Colonic mucosa (tissue), 4 donors: ENCODE measurements at places on chromosomes 1 and 21. TPM values are rescaled to one million over a fixed set of nuclear protein-coding genes. Genes with fewer than 3 reads are reported as not detected.
A peak's percentile ranks its signal among the peaks of the same experiment; 100 is the strongest.

SPRR2F gene
- total RNA-seq, result not detected

- H3K4me1 ChIP-seq, result no peaks in the 10 kb centered on the region
- no peak overlapping the region for H3K27ac ChIP-seq
- H3K27me3 ChIP-seq, result no peaks in the 10 kb centered on the region
- no peak overlapping the region for H3K4me3 ChIP-seq
Observed at GRCh38 chr1:43438953-43439581, 14.7 kb downstream of the HYI start.

GABRD gene
- total RNA-seq, result 0.15 TPM

DNA sequence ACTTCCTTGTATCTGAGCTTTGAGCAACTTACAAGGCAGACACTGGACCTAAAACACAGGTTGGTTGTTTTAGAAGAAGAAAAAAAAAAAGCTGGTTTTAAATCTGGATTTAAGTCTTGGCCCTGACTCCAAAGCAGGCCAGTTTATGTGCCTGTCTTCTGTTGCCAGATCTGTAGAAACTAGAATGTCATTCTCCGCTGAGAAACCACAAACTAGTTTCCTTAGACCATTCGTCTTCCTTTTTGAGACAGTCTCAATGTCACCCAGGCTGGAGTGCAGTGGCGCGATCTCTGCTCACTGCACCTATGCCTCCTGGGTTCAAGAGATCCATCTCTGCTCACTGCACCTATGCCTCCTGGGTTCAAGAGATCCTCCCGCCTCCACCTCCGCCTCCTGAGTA is 33.9 kb downstream of the APP start:
- H3K4me1 ChIP-seq, result peaks cover 3% of the 10 kb centered on the region
- H3K27me3 ChIP-seq, result no peaks in the 10 kb centered on the region
- no peak overlapping the region for H3K4me3 ChIP-seq
- no peak overlapping the region for H3K27ac ChIP-seq
- H3K36me3 ChIP-seq, result no peaks in the 10 kb centered on the region

SEMA6C gene
- total RNA-seq, result 1.6 TPM

- peak; percentile 86 for DNase-seq
- peaks cover 20% of the 10 kb centered on the region for H3K36me3 ChIP-seq
- no peaks in the 10 kb centered on the region for H3K27me3 ChIP-seq
- peaks cover 13% of the 10 kb centered on the region for H3K4me1 ChIP-seq
Observed at GRCh38 chr1:154961207-154962155, at the start of gene PYGO2. Gene PYGO2 (minus strand): TSS chr1:154961782. CDS start chr1:154961576, 206 bp downstream.

DNA sequence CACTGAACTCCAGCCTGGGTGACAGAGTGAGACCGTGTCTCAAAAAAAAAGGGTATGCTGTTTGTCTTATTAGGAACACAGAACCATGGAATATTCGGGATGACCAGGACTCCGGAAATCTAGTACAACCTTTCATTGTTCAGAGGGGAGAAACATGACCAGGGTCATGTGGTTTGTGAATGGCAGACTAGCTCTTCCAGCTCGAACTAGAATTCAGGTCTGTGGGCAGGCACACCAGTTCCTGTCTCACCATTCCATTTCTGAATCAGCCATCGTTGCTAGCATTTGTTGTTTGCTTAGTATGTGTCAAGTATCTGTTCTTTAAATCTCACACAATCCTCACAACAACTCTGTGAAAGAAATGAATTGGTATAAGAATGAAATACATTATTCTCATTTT is 50.9 kb downstream of the MDM4 start:
- H3K27ac ChIP-seq, result no peak overlapping the region
- no peaks in the 10 kb centered on the region for H3K4me1 ChIP-seq
- H3K27me3 ChIP-seq, result no peaks in the 10 kb centered on the region
- H3K36me3 ChIP-seq, result no peaks in the 10 kb centered on the region
- no peak overlapping the region for H3K4me3 ChIP-seq
- DNase-seq, result no peak

ANGPTL3 gene
- total RNA-seq, result not detected

CLDN19 gene
- not detected for total RNA-seq

TP73 gene
- 0.42 TPM for total RNA-seq

- DNase-seq, result no peak
- H3K4me1 ChIP-seq, result no peaks in the 10 kb centered on the region
- no peaks in the 10 kb centered on the region for H3K27me3 ChIP-seq
- H3K4me3 ChIP-seq, result no peak overlapping the region
- peaks cover 18% of the 10 kb centered on the region for H3K36me3 ChIP-seq
Observed at GRCh38 chr1:203818399-203818798, 23.0 kb downstream of the ZBED6 start.

DNA sequence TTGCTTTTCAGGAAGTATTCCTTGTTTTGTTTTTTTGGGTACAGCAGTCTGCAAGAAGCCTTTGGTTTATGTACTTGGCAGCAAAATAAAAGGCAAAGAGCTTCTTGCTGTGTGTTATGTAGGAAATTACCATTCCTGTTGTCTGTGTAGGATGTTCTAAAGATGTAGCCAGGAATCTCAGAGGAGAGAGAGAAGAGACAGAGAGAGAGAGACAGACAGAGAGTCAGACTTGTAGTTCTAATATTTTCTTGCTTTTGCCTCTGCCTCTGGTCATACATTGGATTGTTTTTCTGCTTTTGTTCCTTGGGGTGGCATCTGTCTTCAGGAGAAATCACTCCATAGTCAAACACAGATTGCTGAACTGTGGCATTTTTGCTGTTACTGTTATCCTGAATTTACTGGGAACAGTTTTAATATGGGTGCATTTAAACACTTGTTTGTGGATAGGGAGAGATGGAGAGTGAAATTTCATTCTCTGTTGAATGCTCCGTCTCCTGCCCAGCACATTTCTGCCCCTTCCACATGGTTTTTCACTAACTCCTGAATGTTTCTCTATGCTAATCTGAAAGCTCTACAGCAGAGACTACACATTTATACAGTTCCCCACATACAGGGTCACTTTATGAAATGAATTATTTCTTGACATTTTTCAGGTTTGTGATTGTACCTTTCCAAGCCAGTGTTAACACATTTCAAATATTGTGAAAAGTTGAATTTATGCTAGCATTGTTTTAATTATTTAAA is 49.8 kb downstream of the POU2F1 start:
- H3K4me3 ChIP-seq, result no peak overlapping the region
- no peaks in the 10 kb centered on the region for H3K27me3 ChIP-seq
- H3K36me3 ChIP-seq, result no peaks in the 10 kb centered on the region
- H3K27ac ChIP-seq, result no peak overlapping the region
- H3K4me1 ChIP-seq, result no peaks in the 10 kb centered on the region

DNA sequence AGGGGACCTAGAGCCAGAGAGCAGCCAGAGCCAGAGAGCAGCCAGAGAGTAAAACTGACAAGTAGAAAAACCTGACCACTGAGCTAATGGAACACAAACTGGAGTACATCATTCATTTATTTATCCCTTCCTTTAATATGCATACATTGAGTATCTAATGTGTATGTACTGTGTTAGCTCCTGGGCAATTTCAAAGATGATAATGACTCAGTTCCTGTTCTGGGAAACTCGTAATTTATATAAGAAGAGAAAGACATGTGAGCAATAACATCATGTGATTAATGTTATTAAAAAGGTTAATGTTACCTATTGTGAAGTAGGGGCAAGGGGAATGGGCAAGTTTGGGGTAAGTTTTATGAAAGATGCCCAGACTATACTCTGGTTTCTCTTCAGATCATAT is 199.9 kb downstream of the TNR start:
- no peak for DNase-seq
- no peak overlapping the region for H3K27ac ChIP-seq
- H3K27me3 ChIP-seq, result no peaks in the 10 kb centered on the region
- no peaks in the 10 kb centered on the region for H3K36me3 ChIP-seq
- H3K4me3 ChIP-seq, result no peak overlapping the region

- H3K4me3 ChIP-seq, result peak overlapping the region; percentile 80
- peak; percentile 65 for DNase-seq
- no peaks in the 10 kb centered on the region for H3K36me3 ChIP-seq
- H3K4me1 ChIP-seq, result peaks cover 5% of the 10 kb centered on the region
- H3K27me3 ChIP-seq, result no peaks in the 10 kb centered on the region
Observed at GRCh38 chr1:113388621-113389358, 1.5 kb upstream of the MAGI3 start.

- no peaks in the 10 kb centered on the region for H3K27me3 ChIP-seq
- H3K36me3 ChIP-seq, result no peaks in the 10 kb centered on the region
- no peak overlapping the region for H3K4me3 ChIP-seq
- no peak overlapping the region for H3K27ac ChIP-seq
Observed at GRCh38 chr1:232334811-232335210, 295.1 kb downstream of the SIPA1L2 start.

- no peaks in the 10 kb centered on the region for H3K4me1 ChIP-seq
- no peaks in the 10 kb centered on the region for H3K36me3 ChIP-seq
- peak overlapping the region; percentile 43 for H3K27ac ChIP-seq
- DNase-seq, result no peak
- H3K4me3 ChIP-seq, result no peak overlapping the region
Observed at GRCh38 chr1:183096894-183097293, 73.7 kb downstream of the LAMC1 start.

DNA sequence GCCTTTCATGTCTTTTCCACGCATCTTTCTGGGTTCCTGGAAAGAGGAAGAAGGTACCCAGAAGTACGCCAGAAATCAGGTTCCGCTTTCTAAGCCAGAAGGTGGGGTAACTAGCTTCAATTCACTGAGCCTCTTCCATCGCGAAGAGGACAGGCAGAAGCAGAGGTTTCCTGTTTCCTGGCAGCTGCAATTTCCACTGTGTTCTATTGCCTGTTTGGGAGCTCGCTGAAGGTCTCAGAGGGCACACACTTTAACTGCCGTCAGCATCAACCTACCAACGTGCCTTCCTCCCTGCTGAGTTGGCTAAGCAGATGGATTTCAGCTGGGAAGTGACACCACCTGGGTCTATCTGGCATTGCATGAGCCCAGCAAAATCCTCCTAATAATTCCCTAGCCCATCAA is 10.0 kb downstream of the NCF2 start:
- DNase-seq, result no peak
- no peaks in the 10 kb centered on the region for H3K4me1 ChIP-seq
- no peaks in the 10 kb centered on the region for H3K27me3 ChIP-seq
- no peak overlapping the region for H3K4me3 ChIP-seq
- no peaks in the 10 kb centered on the region for H3K36me3 ChIP-seq

- no peak for DNase-seq
- H3K27me3 ChIP-seq, result no peaks in the 10 kb centered on the region
- H3K36me3 ChIP-seq, result no peaks in the 10 kb centered on the region
- H3K27ac ChIP-seq, result no peak overlapping the region
Observed at GRCh38 chr1:170064821-170065220, 9.7 kb downstream of the KIFAP3 start.
